ENCODE measurements at places on chromosomes 1 and 21. TPM values are rescaled to one million over a fixed set of nuclear protein-coding genes. Genes with fewer than 3 reads are reported as not detected.

DNA sequence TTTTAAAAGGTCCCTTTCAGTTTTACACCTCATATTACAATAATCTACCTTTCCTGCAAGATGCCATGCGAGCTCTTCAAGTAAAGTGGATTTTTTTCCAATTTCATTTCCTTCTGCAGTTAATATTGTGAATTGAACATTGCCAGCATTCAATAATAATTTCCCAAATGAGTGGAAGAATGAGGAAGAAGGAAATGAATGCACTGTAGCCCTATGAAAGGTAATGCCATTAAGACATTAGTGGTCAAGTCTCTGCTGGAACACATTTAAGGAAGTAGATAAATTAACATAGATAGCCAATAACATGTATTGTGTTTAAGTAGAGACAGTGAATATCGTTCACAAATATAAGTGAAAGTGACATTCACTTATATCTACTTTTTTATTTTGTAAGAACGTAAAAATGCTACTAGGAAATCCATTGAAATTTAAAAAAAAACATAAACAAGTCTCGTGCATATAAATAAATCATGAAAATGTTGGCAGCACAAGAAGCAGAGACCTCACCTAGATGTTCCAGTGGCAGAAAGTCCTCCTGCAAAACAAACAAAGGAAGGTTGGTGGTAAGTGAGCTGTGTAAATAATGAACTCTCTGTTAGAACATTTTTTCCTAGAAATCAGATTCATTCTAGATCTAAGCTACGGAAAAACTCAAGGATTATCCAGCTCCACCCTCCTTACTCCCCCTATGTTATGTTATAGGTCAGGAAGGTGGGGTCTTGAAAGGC, 17.7 kb downstream of the FCRL3 start:
- DNase-seq, result no peak

GRCh38 chr1:174580801-174581200, 133.0 kb downstream of the GPR52 start:
- DNase-seq, result no peak

DNA sequence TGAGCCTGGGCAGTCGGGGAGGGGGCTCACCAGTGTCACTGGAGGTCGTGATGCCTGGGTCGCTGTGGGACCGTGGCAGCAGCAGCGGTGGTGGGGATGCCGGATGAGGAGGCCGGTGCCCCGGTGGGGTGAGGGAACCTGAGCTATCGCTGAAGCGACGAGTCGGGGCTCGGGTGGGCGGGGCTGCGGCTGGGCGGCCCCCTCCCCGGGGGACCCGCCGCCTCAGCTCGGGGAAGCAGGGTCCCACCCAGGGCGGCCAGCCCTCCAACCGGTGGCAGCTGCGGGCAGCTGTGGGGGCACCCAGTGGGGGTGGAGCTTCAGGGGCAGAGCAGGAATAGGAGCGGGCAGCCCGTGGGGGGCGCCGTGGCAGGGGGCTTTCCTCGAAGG, 5.0 kb downstream of the ENTREP3 start:
- no peak for DNase-seq

LIN28A gene
- 0.04 TPM for polyA plus RNA-seq

DNA sequence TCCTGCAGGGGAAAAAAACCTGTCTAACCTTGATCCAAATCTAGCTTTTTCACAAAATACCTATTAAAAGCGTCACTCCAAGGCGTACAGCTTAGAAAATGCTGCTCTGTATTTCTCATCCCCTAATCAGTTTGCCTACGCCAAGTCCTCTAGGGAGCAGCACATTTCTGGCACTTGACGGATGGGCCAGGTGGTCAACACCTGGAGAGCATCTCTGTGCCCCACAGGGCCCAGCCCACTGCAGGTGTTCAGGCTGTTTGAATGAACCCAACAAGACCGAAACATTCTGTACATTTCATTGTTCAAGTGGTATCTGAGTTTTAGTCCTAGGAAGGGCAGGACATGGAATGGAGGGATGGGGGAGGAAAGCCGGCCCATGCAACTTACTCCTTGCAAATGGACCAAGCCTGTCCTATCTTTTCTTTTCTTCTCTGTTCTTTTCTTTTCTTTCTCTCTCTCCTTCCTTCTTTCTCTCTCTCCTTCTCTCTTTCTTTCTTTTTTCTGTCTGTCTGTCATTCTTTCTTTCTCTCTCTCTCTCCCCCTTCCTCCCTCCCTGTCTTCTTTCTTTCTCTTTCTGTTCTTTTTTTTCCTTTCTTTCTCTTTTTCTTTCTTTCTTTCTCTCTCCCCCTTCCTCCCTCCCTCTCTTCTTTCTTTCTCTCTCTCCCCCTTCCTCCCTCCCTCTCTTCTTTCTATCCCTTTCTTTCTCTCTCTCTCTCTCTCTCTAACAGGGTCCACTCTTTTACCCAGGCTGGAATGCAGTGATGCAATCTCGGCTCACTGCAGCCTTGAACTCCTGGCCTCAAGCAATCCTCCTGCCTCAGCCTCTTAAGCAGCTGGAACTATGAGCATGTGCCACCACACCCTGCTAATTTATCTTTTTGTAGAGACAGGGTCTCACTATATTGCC, 29.1 kb downstream of the IGFN1 start:
- DNase-seq, result no peak

DNA sequence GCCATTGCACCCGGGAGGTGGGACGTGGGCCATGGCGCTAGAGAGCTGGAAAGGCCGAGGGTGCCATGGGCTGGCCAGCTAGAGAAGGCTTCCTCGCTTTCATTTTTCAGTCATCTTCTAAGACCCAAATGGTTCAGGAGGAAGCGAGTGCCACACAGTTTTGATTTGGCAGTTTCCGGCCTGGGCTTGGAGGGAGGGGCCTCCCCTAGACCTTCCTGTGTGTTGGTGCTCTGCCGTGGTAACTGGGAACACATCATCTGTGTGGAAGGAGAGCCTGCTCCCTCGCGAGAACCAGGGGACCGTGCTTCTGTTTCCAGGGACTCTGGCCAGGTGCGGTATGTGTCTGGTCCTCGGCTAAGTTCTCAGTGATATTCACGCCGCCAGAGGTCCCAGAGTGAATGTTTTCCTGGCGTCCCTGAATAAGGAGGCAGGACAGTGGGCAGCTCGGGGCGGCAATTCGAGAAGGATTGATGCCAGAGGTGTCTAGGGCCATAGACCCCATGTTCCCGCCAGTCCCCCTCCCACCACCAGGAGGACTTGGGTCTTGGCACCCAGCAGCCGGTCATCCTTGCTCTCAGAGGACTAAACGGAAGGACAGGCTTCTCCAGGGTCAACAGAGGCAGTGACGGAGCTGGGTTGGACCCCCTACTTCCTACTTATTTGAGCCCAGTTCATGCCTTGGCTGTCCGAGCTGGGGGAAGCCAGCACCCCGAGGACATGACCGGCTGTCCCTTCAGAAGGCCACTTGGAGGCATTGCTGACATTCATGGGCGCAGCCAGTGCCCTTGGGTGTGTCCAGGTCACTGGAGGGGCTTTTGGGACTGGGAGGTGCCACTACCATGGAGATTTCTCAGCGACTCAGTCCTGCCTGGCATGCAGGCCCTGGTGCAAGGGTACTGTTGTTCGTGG, 2.7 kb upstream of the NPHP4 start:
- no peak for DNase-seq

- no peak for DNase-seq
Measured at GRCh38 chr1:84148758-84149157, 4.7 kb downstream of the PRKACB start.

MSH4 gene
- 0.65 TPM for polyA plus RNA-seq

- DNase-seq, result no peak
Measured at GRCh38 chr1:109925159-109925990, 14.7 kb downstream of the CSF1 start.

DNA sequence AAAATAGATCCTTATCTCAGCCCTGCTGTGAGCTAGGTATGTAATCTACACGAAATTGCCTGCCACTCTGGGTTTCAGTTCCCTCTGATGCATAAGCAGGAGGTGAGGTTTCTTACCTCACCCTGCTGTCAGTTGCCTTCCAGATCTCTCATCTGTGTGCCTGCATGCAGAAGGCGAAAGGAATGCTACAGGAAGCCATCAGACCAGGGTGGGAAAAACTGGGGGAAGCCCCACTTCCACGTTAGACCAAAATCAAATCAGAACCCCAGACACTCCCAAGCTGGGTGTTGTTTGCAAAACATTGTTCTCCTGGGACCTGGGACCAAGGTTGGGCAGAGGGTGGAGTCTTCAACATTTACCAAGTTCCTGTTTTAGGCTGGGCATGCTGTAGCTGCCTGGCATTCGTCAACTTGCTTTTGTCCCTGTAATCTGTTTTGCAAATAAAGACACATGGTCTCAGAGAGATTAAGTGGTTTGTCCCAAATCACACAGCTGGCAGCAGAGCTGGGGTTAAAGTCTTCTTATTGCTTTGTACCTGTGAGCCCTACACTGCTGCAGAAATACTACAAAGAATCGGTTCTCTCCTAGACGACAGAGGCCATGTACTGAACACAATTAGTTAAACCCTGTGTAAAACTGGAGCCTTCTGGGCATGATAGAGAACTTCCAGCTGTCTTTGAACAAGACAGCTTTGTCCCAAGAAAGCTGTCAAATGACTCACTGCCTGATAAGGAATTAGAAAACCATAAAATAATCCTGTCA, 389.7 kb upstream of the RUNX1 start:
- DNase-seq, result no peak

FOXO6 gene
- polyA plus RNA-seq, result 11.3 TPM

- DNase-seq, result no peak
Measured at GRCh38 chr1:236553370-236553769, 29.6 kb downstream of the LGALS8 start.

DNA sequence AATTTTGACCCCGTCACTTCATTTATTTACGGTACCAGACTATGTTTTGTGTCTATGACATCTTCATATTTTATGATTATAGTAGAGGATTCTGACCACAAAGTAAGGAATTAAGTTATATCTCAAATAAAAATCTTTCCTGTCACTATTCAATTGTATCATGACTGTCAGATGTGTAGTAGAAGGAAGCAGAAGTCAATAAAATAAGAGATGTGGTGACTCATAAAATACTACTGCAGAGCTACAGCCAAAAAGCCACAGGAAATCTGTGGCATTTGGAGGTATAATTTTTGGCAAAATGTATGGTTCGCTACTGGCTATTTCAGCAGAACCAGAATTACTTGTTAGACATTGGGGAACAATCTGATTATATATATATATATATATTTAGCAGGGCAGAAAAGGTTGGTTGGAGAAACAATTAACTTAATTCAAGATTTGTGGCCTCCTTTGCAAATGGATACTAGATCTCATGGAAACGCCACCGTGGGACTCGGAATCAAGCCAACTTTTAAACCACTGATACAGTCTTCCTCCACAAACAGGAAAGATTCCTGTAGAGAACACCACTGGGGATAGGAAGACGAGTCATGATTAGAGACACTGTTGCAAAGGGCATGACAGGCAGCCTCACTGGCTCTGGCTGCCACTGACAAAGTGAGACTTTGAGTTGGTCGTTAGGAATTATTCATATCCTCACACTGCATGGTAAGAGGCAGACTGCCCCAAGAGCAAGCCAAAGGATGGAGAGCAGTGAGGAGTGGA, 5.1 kb downstream of the FCRL2 start:
- DNase-seq, result no peak

DNA sequence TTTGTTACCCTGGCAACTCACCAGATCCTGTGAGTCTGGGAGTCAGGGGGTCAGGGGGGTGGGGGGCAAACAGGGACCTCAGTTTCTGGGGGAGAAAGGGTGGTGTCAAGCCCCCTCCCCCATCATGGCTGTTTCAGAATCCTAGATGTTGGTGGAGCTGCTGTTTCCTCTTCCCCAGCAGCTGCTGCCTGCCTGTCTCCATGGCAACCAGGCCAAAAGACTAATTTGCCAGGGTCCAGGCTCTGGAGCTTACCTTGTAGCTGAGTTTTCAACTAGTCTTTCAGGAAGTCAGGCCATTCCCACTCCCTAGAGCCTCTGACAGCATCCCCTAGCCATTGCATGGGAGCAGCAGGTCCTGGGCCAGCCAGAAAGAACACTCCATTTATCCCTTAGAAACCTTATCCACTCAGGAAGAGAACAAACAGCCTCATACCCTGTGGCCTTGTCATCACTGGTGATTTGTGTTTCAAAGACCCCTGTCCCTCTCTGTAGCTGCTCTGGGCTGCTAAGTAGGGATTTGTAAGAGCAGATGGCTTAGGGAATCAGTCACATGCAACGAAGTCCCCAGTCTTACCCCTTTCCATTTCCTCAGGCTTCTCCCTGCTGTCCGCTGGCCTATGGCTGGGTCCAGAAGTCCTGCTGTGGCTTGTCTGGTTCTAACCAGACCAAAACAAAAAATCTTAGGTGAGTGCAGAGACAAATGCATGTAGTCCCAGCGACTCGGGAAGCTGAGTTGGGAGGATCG, 21.5 kb upstream of the STMN1 start:
- DNase-seq, result peak; percentile 73

DNA sequence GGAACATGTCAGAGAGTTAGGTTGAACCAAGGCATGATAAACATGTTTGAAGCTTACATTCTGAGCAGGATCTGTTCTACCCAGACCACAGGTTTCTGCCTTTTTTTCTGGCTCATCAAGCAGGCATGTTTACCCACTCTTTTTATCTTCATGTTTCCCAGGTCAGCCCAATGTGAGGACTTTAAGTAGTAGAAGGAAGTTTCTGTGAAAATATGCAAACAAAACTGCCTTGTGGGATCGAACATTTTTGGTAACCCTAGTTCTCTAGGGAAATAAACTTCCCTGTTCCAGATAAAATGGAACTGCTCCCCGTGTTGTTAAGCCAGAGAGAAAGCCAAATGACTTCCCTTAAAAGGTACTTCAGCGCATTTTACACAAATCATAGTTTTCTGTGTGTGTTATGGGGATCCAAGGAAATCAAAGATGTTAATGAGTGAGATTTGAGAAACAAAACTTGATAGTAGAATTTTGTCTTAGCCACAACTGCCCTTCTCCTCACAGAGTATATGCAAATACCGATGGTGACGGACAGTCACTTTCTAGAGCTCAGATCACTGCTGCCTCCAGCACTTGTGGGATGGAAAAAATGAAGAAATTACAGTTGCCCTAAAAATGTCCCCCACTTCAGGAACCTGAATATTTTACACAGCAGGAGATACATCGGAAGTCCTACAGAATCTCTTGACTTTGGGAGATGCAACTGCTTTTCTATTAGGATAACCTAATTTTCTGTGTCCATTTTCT, 765 bp upstream of the HIPK1 start:
- DNase-seq, result peak; percentile 45

DNA sequence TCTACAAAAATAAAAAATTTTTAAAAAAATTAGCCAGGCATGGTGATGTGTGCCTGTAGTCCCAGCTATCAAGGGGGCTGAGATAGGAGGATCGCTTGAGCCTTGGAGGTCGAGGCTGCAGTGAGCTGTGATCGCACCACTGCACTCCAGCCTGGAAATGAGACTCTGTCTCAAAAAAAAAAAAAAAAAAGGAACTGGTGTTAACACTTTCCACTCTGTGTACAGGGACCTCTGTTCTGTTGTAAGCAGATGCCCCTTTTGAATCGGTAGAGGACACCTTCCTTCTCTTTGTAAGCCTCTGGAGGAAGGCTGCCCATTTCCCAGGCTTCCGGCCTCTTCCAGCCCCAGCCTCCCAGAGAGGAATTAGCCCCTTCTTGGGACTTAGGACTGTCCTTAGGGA, 7.3 kb upstream of the C1orf210 start:
- DNase-seq, result no peak

GRCh38 chr1:156509424-156510034, 9.0 kb upstream of the MEF2D start:
- no peak for DNase-seq

Measured in muscle of leg (tissue), 16 donors.